WTC11 (cell line): ENCODE measurements at places on chromosomes 11 and 22. TPM values are rescaled to one million over a fixed set of nuclear protein-coding genes. Genes with fewer than 3 reads are reported as not detected.
A peak's percentile ranks its signal among the peaks of the same experiment; 100 is the strongest.

DNA sequence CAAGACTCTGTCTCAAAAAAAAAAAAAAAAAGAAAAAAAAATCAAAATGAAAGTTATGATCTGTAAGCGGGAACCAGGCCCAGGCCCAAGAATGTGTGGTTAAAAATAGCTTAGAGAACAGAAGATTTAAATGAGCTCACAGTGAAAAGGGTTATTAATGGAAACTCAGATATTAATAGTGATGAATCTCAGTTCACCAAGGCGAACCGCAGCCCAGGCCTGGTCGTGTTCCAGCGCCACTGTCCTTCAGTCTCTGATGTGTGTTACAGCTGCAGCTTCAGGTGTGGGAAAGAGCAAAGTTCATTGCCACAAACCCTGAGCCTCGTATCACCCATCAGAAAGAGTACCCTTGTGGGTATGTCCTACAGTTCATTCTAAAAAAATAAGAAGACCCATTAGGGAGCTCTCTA is 107.1 kb downstream of the GAB2 start:
- no peak for DNase-seq

Gene CDHR5
- 0.26 to 0.34 TPM in 2 of 3 replicates, not detected in the other for total RNA-seq

Gene TSGA10IP
- total RNA-seq: 3.4 to 4.5 TPM (median 4.1 TPM) in 3 replicates

- no peak for DNase-seq
Measured at GRCh38 chr11:66915866-66916265, 42.3 kb downstream of the PC start.

GRCh38 chr11:130000552-130001176 is 2.0 kb downstream of the PRDM10 start:
- no peak for DNase-seq

DNA sequence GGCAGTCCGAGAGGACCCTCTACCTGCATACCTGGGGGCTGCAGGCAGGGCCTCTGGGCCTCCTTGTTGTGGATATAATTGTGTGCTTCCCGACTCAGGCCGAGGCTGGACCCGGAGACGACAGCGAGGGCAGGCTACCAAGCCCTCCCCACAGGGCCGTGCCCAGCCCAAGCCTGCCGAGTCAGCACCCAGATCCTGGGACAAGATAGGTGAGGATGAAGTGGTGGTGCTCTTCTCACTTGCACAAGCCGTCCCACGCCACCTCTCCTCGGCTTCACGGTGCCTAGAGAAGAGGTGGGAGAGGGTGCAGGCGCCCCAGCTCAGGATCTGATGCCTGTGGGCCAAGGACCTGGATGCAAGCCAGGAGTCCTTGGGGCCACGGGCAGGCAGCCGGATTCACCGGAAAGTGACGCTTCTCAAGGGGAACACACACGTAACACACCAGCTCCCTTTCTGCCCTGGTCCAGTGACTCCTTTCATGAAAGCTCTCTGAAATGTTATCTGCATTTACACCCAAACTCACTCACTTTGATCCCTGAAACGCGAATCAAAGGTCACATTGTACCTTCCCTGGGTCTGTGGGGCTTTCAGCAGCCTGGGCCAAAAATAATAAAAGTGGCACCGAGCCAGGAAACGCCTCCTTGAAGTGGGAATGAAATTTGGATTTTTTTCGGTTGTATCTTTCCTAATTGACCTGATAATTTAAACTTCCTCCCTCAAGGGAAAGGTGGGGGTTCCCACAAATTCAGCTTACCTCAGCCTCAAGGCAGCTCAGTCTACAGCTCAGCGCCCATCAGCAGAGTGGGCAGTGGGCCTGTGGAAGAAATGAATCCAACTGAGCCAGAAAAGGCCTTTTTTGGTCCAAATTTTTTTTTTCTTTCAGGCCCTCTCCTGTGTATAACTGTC is 1.1 kb upstream of the GNB1L start:
- peak; percentile 48 for DNase-seq

Gene POU2AF3
- 2.7 to 3.0 TPM (median 3.0 TPM) in 3 replicates for total RNA-seq

- DNase-seq: no peak
Measured at GRCh38 chr11:116853461-116854073, 16.1 kb upstream of the APOA1 start.

Gene PKP3
- total RNA-seq: 17.3 to 23.4 TPM (median 21.4 TPM) in 3 replicates

DNA sequence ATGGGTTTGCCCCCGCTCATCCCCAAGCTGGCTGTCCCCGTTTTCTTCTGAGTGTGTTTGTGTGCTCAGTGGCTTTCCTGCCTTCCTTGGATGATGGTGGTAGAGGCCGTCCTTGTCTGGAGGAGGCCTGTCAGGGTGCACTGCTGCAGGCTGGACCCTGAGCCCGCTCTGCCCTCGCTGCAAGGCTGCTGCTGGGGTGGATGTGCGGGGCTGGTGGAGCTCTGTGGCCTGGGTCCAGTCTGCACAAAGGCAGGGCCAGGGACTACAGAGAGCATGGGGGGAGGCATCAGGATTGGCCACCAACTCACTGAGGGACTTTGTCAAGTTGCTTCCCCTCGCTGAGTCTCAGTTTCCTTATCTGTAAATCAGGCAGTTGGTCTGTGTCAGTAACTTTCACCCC is 275.0 kb downstream of the KIRREL3 start:
- DNase-seq: no peak

Gene MYO18B
- 0.55 to 1.4 TPM (median 0.96 TPM) in 3 replicates for total RNA-seq

DNA sequence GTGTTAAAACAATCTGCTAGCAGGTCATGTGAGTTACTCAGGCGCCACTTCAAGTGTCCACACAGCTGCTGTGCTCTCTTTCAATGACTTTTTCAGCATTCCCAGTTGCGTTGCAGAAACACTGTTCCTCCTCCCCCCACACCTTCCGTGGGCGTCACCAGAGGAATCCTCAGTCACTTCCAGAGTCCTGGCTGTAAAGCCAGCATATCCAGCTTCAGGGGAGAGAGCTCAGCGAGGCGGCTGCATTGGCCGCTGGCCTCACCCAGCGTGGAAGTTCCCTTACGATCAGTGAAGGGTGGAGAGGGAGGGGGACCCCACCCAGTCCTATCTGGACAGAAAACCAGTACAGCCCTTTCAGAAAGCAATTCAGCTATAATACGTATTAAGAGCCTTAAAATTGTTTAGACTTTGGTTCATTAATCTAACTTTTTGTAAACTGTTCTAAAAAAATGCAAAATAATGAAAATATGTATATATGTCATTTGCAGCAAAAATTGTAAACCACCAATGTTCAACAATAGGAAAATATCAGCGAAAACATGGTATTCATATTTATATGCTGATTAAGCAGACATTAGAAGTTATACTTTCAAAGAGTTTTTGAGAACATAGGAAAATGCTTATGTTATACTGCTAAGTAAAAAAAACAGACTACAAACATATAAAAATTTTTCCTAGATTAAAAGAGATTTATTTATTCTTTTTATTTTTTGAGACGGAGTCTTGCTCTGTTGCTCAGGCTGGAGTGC is 2.8 kb upstream of the ANO9 start:
- DNase-seq: no peak

- DNase-seq: peak; percentile 55
Measured at GRCh38 chr11:60838132-60838531, 3.8 kb upstream of the CCDC86 start.

Gene LRRN4CL
- total RNA-seq: 0.16 to 0.39 TPM (median 0.23 TPM) in 3 replicates

DNA sequence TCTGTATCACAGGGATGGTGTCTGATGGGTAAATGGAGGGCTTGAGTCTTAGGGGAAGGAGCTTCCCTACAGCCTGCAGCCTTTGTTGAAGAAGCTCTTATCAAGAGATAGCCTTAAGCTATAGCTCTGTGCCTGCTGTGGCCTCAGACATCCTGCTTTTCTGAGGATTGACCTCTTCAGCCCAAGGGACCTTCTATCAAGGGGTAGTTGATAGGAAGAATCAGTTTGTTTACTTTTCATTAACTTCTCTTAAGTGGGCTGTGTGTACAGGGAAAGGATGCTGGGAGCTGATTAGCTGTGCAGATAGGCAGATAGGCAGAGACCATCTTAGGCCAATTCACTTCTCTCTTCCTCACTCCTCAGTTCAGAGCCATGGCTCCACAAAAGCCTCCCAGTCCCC is 151.8 kb upstream of the CADM1 start:
- DNase-seq: no peak

DNA sequence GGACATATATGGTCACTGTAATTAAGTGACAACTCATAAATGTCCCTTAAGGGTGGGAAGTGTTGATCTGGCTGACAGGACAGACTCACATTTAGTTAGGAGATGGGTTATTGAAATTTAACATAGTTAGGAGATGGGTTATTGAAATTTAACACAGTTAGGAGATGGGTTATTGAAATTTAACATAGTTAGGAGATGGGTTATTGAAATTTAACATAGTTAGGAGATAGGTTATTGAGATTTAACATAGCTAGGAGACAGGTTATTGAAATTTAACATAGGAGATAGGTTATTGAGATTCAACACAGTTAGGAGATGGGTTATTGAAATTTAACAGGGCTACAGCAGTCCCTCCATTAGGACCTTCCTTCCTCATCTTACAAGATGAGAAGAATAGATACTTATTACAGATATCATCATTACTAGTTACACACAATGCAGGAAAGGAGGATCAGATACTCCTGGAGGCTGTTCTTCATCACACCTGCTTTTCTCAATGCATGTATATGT is 98.5 kb downstream of the MTNR1B start:
- DNase-seq: no peak

Gene NRXN2
- 8.0 to 10.4 TPM (median 8.6 TPM) in 3 replicates for total RNA-seq

- no peak for DNase-seq
Measured at GRCh38 chr11:44782478-44782877, 55.7 kb downstream of the TSPAN18 start.

DNA sequence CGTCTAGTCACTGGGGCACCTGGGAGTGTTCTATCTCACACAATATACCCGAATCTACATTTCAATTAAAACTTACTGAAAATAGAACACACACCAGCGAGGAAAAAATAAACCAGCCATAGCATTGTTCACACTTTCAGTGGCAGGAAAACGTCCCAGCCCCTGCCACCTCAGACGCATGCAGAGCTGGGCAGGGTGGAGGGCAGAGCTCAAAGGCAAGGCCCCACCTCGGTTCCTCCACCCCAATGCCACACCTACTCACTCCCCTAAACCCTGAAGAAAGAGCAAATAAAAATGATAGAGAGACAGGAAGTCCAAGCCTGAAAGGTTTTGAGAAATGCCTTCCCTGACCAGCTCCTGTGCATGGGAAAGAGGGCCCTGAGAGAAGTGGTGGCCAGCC is 14.8 kb downstream of the B3GNT6 start:
- DNase-seq: no peak

Gene OR2AG2
- 0.09 to 0.21 TPM (median 0.17 TPM) in 3 replicates for total RNA-seq

- no peak for DNase-seq
Measured at GRCh38 chr11:257766-258493, 20.3 kb upstream of the NLRP6 start.

Gene P2RY6
- total RNA-seq: 0.11 to 0.16 TPM in 2 of 3 replicates, not detected in the other

DNA sequence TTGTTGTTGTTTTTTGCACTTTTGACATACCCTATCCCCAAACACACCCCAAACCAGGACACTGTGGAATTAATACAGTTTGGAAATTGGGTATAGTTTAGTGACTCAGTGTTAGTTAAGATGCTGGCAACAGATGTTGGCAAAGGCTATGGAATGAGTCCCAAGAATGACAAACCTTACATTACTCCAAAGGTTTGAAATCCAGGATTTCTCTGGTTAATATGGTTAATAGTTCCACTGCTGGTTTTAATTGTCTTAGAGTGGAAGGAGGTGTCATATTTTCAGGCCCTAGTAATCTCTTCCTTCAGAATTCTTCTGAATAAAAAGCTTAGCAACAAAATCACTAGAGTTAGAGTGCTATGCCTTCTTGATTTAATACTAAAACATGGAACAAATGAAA is 775 bp downstream of the LPXN start:
- DNase-seq: no peak

Gene ZNF280A
- total RNA-seq: 0.22 to 0.44 TPM (median 0.30 TPM) in 3 replicates

DNA sequence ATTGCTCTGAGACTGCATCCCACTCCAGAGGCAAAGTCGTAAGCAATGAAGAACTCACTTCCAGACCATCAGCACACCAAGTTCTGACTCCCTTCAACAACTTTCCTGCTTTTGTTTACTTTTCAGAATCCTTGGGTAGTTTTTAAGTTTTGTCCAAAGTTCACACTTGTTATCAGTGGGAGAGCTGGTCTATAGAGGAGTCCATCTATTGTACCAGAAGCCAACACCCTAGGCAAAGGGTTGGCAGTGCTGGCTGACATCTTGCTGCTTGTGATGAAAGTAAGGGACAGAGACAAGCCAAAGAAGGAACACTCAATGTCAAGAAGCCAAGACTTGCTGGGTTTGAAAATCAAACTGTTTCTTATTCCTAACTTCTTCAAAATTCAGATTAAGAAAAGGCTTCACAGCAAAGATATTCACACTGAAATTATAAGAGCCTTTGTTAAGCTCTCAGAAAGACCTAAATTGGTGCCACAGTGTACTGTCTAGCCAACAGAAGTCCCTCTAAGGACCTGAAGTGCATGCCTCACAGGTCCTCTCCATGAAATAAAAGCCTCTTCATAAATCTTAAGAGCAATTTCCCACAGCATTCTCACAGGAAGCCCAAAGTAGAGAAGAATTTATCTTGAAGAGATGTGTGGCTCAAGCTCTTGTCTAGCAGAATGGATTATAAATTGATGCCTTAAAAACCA is 21.5 kb upstream of the LINC01488 start:
- no peak for DNase-seq

GRCh38 chr11:78224506-78224905 is 35.8 kb downstream of the USP35 start:
- DNase-seq: no peak
